ENCODE measurements at places on chromosomes 2 and 18.

- peak; percentile 98 for DNase-seq
Measured at GRCh38 chr2:12787891-12788801, 71.4 kb downstream of the TRIB2 start.

DNA sequence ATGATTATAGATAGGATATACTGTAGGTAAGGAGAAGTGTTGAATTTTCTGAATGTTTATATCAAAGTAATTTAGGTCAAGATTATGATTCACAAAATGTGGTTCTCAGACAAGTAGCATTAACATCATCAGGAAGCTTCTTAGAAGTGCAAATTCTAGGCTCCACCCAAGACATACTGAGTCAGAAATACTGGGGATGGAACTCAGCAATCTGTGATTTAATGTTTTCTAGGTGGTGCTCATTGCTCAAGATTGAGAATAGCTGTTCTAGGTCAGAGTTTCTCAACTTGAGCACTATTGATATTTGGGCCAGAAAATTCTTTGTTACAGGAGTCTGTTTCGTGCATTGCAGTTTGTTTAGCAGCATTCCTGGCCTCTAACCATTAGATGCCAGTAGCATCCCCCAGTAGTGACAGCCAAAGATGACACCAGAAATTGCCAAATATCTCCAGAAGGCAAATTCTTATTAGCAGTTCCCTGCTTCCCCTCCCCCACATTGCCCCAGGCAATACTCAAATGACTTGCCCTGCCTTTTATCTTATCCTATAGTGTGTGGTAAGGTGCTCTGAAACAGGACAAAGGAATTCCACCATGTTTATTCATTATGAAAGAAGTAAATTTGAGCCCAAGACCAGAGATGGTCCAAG lies 1001.2 kb downstream of the DPP10 start:
- no peak for DNase-seq

- DNase-seq = peak; percentile 70
Measured at GRCh38 chr2:39141334-39142271, 20.8 kb upstream of the SOS1 start.

DNA sequence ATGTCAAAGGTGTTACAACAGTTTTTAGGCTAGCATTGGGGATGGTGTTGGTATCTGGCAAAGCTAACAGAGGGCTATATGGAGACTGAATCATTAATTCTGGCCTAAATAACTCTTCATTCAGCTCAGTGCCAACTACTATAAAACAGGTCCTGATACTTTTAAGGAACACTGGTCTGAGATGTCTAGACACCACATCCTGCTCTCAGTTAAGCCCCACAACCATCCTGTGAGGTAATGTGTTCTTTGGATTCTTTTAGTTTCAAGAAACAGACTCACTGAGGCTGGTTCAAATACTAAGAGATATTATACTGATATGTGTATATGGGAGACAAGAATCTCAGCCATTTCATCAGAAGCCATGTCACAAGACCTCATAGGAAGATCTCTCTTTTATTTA lies 14.2 kb upstream of the HK2 start:
- DNase-seq = no peak

- DNase-seq = no peak
Measured at GRCh38 chr2:165898381-165898780, 55.2 kb downstream of the TTC21B start.

- peak; percentile 58 for DNase-seq
Measured at GRCh38 chr2:63764630-63765029, 77.1 kb upstream of the UGP2 start.

GRCh38 chr18:32383050-32383819 lies 87.4 kb downstream of the GAREM1 start:
- DNase-seq = peak; percentile 90

- DNase-seq = no peak
Measured at GRCh38 chr2:36677386-36677785, 19.1 kb upstream of the VIT start.

- DNase-seq = no peak
Measured at GRCh38 chr2:141021611-141022010, 1109.2 kb downstream of the LRP1B start.

DNA sequence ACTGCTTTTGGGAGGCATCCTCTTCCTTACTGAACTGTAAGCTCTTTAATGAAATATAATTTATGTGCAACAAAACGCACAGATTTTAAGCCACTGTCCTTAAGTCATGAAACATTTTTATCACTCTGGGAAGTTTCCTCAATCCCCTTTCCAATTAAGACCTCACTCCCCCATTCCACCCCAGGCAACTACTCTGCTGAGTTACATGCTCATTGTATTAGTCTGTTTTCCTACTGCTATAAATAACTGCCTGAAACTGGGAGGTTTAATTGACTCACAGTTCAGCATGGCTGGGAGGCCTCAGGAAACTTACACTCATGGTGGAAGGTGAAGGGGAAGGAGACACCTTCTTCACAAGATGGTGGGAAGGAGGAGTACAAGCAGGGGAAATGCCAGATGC lies 46.5 kb upstream of the KCNE4 start:
- no peak for DNase-seq

Data from fibroblast of the aortic adventitia (primary cell).